ENCODE measurements at places on chromosomes 5 and 9.
A peak's percentile ranks its signal among the peaks of the same experiment; 100 is the strongest.

- no peaks in the 10 kb centered on the region for H3K36me3 ChIP-seq
- no peaks in the 10 kb centered on the region for H3K27me3 ChIP-seq
- no peaks in the 10 kb centered on the region for H3K4me1 ChIP-seq
These were observed 206.6 kb downstream of the MAT2B start for GRCh38 chr5:163712011-163712410.

DNA sequence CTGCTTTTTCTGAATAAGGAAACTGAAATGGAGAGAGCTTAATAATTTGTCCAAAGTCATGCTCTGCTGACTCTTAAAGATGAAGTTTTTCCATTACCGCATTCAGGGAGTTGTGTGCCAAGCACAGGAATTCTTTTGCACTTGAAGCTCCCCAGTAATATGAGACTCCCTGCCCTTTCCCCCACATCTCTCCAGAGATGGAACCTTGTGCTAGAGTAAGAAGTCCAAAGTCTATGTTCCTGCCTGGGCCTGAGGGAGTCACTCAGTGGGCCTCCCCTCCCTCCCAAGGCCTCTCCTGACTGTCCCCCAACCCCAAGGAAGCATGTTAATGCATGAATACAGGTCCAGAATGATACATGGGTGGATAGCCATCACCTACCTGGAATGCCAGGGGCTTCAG is 173.3 kb upstream of the SEMA6A start:
- no peak for DNase-seq
- H3K27me3 ChIP-seq = no peaks in the 10 kb centered on the region
- H3K4me1 ChIP-seq = no peaks in the 10 kb centered on the region
- no peak overlapping the region for H3K4me3 ChIP-seq
- no peak overlapping the region for H3K27ac ChIP-seq

DNA sequence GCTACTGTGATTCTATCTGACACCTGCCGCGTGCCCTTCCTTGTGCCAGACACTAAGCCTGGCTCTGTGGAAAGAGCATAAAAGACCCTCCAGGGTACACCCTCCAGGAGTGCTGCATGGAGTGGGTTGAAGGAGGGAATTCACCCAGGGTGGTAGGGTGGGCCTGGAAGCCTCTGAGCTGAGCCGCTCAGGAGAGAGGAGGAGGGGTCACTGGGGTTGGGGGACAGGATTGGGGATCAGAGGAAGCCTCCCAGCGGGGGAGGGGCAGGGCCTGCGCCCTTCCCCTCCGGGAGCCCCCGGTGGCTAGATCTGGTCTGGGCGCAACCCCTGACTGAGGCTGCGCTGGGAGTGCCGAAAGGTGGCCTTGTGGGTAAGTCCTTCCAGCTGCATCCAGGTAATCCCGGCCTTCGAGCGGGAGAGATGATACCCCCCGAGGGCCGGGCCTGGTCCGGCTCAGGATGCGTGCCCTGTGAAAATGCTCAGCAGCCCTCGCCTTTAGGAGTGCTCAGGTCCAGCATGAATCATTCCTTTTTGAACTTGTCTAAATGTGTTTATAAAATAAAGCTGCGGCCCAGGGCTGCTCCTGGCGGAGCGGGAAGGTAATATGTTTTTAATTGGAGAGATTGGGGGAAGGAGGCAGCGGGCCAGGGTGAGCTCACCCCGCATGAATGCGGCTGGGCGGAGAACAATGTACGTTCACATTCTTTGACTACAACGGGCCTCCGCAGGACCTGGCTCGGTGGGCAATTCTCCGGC is 118.1 kb upstream of the SMIM23 start:
- H3K4me1 ChIP-seq = no peaks in the 10 kb centered on the region
- DNase-seq = no peak
- no peaks in the 10 kb centered on the region for H3K36me3 ChIP-seq
- no peak overlapping the region for H3K27ac ChIP-seq
- peaks cover 2% of the 10 kb centered on the region for H3K27me3 ChIP-seq
- H3K4me3 ChIP-seq = no peak overlapping the region

DNA sequence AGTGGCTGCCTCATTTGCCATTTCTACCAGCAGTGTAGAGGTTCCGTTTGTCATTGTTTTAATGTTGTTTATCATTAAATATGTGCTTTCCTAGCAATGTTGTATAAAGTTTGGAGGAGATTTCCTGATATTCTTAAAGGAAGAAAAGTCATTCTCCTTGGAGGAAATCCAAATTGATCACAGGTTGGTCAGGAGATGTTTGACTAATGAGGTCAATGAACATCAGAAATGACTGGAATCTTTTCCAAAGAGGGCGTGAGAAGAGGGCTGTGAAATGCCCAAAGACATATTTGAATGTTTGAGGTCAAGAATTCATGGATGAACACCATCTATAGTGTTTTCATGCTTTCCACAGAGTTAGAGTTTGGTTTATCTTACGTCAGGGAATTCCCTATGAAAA is 471.3 kb downstream of the MAT2B start:
- H3K27ac ChIP-seq = no peak overlapping the region
- no peaks in the 10 kb centered on the region for H3K4me1 ChIP-seq
- no peaks in the 10 kb centered on the region for H3K27me3 ChIP-seq
- no peak for DNase-seq
- no peak overlapping the region for H3K4me3 ChIP-seq

DNA sequence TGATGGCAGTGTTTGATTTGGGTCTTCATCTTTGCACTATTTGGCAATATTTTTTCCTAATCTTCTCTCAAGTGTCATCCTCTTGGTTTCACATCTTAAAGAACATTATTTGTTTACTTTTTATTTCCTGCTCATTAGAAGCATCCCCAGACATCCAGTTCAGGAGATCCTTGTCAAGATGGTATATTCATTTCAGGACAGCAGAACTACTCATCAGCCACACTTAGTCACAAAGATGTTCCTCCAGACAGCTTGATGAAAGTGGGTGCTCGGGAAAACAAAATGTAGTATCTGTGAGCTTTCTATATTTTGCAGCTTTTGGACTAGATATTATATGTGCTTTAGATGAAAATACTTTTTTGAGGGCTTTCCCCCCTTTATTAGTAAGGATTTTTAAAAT is 72.1 kb upstream of the SREK1 start:
- DNase-seq = no peak
- peaks cover 2% of the 10 kb centered on the region for H3K4me1 ChIP-seq
- H3K4me3 ChIP-seq = no peak overlapping the region
- no peaks in the 10 kb centered on the region for H3K27me3 ChIP-seq
- H3K36me3 ChIP-seq = peaks cover 17% of the 10 kb centered on the region
- H3K27ac ChIP-seq = no peak overlapping the region

DNA sequence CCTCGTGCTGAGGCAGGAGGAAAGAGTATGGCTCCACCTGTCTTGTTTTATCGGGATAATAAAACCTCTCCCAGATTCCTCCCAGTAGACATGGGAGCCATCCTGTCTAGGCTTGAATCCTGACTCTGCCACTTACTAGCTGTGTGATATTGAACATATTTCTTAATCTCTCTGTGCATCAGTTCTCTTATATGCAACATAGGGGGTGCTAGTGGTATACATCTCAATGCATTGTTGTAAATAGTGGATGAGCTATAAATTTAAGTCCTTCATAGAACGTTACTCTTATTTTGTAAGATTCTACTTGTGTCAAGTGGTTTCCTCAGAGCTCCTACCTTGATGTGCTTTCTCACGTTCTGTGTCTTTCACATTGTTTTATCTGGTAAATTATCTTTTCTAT is 417.7 kb upstream of the POU5F2 start:
- H3K27ac ChIP-seq = no peak overlapping the region
- no peaks in the 10 kb centered on the region for H3K4me1 ChIP-seq
- peaks cover 5% of the 10 kb centered on the region for H3K27me3 ChIP-seq
- no peak for DNase-seq
- no peak overlapping the region for H3K4me3 ChIP-seq

- no peaks in the 10 kb centered on the region for H3K36me3 ChIP-seq
- H3K27me3 ChIP-seq = peaks cover 26% of the 10 kb centered on the region
- H3K27ac ChIP-seq = no peak overlapping the region
These were observed 5.7 kb downstream of the SPRY4 start for GRCh38 chr5:142319105-142319504.

DNA sequence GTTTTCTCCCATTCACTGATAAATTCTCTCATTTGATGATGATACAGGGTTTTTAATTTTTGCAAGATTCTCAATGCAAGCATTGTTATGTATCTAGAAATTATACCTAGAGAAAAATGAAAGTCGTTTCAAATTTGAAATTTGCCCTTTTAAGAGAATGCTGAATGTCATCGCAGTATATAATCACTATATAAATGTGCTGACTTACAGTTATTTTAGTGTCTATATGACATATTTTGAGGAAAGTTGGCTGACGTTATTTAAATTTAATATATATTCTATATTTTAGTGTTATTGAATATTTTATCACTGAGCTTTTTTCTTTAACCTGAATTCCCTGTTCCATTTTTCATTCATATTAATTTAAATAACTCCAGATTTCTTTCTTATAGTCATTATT is 29.8 kb downstream of the LYRM7 start:
- H3K36me3 ChIP-seq = peaks cover 10% of the 10 kb centered on the region
- no peak overlapping the region for H3K27ac ChIP-seq
- peaks cover 2% of the 10 kb centered on the region for H3K4me1 ChIP-seq
- DNase-seq = no peak
- H3K4me3 ChIP-seq = no peak overlapping the region

DNA sequence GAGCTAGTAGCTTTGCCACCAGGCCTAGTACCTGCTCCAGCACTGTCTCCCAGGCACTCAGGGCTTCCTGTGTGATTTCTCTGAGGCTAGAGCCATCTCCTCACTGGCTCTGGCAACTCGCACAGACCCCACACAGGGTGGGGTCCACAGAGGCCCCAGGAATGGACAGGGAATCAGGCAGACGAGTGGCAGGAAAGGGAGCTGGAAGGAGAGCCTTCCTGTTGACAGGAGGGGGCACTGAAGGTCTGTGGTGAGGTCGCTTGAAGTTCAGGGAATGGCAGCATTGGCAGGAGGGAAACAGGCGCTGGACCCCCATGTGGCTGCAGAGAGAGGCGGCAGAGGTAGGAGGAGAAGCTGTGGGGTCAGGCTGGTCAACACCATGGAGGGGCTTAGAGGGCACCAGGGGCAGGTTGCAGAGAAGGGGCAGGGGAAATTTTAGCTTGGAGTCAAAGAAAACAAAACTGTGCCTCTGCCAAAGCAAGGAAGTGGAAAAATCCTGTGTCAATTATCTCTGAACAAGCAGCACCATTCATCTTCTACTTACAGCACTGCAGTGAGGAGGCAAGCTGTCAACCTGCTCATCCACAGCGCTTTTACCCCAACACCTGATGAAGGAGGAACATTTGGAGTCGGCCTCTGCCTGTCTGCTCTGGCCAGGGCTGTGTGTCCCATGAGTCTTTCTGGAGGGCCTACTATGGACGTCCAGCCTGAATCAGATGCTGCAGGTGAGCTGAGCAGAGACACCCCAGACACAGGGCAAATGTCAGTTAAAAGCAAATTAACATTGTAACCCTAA is 270.2 kb downstream of the FSTL4 start:
- H3K36me3 ChIP-seq = no peaks in the 10 kb centered on the region
- no peaks in the 10 kb centered on the region for H3K4me1 ChIP-seq
- no peak for DNase-seq
- peaks cover 10% of the 10 kb centered on the region for H3K27me3 ChIP-seq
- no peak overlapping the region for H3K4me3 ChIP-seq
- H3K27ac ChIP-seq = no peak overlapping the region

- H3K4me1 ChIP-seq = no peaks in the 10 kb centered on the region
- no peaks in the 10 kb centered on the region for H3K36me3 ChIP-seq
- DNase-seq = no peak
- no peaks in the 10 kb centered on the region for H3K27me3 ChIP-seq
- H3K4me3 ChIP-seq = no peak overlapping the region
- H3K27ac ChIP-seq = no peak overlapping the region
These were observed 155.6 kb upstream of the TAS2R1 start for GRCh38 chr5:9785751-9786150.

DNA sequence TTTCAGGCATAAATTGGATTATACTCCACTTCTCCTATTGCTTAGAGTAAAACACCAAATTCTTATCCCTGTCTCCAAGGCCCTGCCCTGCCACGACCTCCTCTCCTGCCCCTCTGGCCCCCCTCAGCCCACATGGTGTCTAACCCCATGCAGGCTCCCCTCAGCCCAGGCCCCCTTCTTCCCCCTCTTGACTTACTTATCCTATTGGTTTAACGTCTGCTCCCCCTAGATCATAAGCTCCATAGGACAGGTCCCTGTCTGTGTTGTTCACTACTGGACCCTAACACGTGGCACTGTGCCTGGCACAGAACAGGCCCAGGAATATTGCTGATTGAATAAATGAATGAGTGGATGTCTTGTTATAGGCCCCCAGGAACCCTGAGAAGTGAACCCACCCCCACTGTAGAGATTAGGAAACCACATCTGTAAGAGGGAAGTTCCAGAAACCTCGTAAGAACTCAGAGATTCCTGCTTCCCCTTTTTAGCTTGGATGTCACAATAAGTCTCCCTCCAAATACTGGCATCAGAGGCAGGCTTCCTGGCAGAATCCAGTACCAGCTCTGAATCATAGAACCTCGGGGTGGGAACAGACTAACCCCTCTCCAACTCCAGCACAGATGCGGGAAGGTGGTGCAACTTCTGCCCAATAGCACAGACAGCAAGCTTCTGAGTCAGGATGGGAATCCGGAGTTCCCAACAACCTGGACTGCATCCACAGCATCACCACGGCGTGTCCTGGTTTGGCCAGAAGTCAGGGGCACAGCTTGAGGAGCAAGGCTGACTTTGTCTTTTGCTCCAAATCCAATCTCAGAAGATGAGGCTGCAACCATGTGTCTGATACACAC is 31.5 kb downstream of the HRH2 start:
- no peak overlapping the region for H3K4me3 ChIP-seq
- DNase-seq = no peak
- peaks cover 51% of the 10 kb centered on the region for H3K36me3 ChIP-seq
- peaks cover 52% of the 10 kb centered on the region for H3K4me1 ChIP-seq
- H3K27me3 ChIP-seq = no peaks in the 10 kb centered on the region

DNA sequence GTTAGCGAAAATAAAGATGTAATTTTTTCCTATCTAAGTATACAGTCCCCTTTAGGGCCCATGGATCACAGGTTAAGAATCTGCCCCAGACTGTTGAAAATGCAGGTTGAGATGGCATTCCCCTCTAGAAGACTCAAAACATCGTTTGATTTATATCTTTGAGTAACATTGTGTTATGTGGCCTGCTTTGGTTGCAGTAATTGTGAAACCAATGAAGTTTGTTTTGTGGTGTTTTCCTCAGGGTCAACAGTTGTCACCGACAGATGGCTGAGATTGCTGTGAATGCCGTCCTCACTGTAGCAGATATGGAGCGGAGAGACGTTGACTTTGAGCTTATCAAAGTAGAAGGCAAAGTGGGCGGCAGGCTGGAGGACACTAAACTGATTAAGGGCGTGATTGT is 7.8 kb downstream of the CCT5 start:
- H3K36me3 ChIP-seq = peaks cover 86% of the 10 kb centered on the region
- no peak for DNase-seq
- H3K4me3 ChIP-seq = no peak overlapping the region
- H3K4me1 ChIP-seq = peaks cover 26% of the 10 kb centered on the region

DNA sequence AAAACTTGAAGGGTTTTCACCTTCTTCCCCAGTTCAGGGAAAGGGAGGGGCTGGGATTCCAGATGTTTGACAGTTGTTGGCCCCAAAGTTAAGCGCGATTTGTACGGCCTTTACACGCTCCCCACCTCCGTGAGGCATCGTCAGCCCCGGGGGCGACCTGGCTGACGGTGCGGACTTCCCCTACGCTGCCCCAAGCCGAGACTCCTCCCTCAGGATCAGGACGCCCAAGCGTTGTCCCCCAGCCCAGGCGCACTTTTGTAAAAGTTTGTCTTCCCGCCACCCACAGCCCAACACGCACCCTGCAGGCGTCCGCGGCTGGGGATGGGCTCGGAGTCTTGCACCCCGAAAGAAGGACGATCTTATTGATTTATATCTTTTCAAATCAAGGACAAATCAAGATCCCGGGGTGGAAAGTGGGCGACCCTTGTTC is 713 bp downstream of the MOB3B start:
- H3K4me3 ChIP-seq = peak overlapping the region; percentile 83
- H3K27ac ChIP-seq = peak overlapping the region; percentile 75
- peak; percentile 50 for DNase-seq
- H3K4me1 ChIP-seq = peaks cover 12% of the 10 kb centered on the region

All from activated CD8-positive, alpha-beta T cell treated with anti-CD3 and anti-CD28 coated beads, Interleukin-2, amount 10 ng/mL, durations not matched to agents 7 days and 5 days (primary cell).